ENCODE measurements at places on chromosomes 4 and X. TPM values are rescaled to one million over a fixed set of nuclear protein-coding genes. Genes with fewer than 3 reads are reported as not detected.
A peak's percentile ranks its signal among the peaks of the same experiment; 100 is the strongest.

HELQ gene
- total RNA-seq = 11.0 TPM

RXFP1 gene
- not detected for total RNA-seq

DNA sequence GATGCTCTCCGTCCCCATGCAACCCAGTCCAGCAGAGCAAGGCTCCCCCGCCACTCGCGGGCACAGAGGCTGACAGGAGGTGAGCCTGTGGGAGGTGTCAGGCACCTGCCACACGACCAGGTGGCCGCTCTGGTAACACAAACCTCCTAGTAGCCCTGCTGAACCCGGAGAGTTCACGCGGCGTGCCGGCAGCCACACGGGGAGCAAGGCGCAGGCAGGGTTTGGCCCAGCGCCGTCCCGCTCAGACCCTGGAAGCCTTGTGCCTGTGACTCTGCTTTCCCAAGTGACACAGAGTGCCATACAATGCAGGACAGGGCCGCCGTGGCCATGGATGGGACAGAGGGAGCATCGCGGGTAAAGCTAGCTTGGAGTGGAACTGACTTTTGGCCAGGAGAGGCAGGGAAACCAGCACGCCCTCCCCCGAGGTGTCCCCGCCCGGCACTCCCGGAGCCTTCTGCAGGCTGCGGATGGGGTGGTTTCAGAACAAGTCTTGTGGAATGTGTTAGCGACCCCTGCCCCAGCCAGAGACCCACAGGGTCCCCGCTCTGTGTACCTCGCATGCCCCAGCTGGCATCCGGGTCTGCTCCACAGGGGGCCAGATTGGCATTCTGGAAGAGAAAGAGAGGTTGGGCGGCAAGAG lies 44.7 kb upstream of the AFAP1 start:
- no peak overlapping the region for H3K27ac ChIP-seq
- no peaks in the 10 kb centered on the region for H3K36me3 ChIP-seq
- no peak overlapping the region for H3K4me3 ChIP-seq
- no peaks in the 10 kb centered on the region for H3K4me1 ChIP-seq

DNA sequence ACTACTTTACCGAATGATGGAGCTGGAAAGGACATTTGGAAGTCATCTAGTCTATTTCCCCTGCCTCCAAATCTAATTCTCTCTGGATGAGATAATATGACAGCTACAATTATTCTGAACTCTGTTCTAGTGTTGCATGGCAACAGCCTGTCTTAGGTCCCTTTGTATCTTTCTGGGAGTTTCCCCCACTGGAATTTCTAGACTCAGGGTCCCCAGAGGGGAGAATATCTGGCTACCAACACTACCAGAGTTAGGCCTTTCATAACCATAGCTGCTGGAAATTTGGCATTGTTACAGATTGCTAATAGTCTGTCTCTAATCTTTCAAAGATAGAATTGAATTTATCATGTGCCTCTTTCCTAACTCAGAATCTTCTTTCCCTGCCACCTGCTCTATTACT lies 4.5 kb downstream of the MSN start:
- peaks cover 69% of the 10 kb centered on the region for H3K36me3 ChIP-seq
- H3K27ac ChIP-seq = no peak overlapping the region
- H3K4me1 ChIP-seq = peaks cover 45% of the 10 kb centered on the region
- H3K4me3 ChIP-seq = peak overlapping the region; percentile 4
- DNase-seq = no peak

- peaks cover 90% of the 10 kb centered on the region for H3K36me3 ChIP-seq
- H3K4me3 ChIP-seq = no peak overlapping the region
- H3K27ac ChIP-seq = no peak overlapping the region
Observed at GRCh38 chr4:106329041-106329618, 12.8 kb downstream of the AIMP1 start.

PRDM8 gene
- 0.07 TPM for total RNA-seq

GRCh38 chrX:56766554-56767347 lies 37.7 kb downstream of the NBDY start:
- no peak overlapping the region for H3K27ac ChIP-seq
- H3K4me3 ChIP-seq = no peak overlapping the region
- no peak for DNase-seq
- H3K4me1 ChIP-seq = no peaks in the 10 kb centered on the region
- H3K36me3 ChIP-seq = no peaks in the 10 kb centered on the region

CXorf49 gene
- total RNA-seq = not detected

GNL3L gene
- 73.1 TPM for total RNA-seq

PHEX gene
- total RNA-seq = not detected

GYPB gene
- total RNA-seq = 41.8 TPM

DGAT2L6 gene
- not detected for total RNA-seq
